ENCODE measurements at places on chromosomes 13 and 19. TPM values are rescaled to one million over a fixed set of nuclear protein-coding genes. Genes with fewer than 3 reads are reported as not detected.

Gene ZNF607
- total RNA-seq: 6.4 TPM

Gene KANK2
- total RNA-seq: 948 TPM

Gene C19orf73
- 0.70 TPM for total RNA-seq

Gene CEACAM7
- total RNA-seq: not detected

Gene SF3A2
- 15.4 TPM for total RNA-seq

Gene IGFL2
- total RNA-seq: not detected

Gene ARMC6
- total RNA-seq: 43.4 TPM

Gene ZNF773
- 27.1 TPM for total RNA-seq

Gene PLIN4
- total RNA-seq: 0.59 TPM

Gene ZNF221
- 6.3 TPM for total RNA-seq

Gene BRCA2
- total RNA-seq: 1.1 TPM

Gene IGSF23
- 0.08 TPM for total RNA-seq

Gene SH2D3A
- total RNA-seq: not detected

Gene GGN
- under 0.01 TPM for total RNA-seq

Gene LIG1
- total RNA-seq: 17.4 TPM

Gene KLK15
- total RNA-seq: not detected

Gene IGFL4
- total RNA-seq: under 0.01 TPM

Gene KIR3DL2
- not detected for total RNA-seq

Gene CEACAM6
- total RNA-seq: not detected

Gene KLK3
- total RNA-seq: not detected

Gene LPAR6
- 5.1 TPM for total RNA-seq

Gene CNMD
- total RNA-seq: not detected

Gene MFSD12
- 64.7 TPM for total RNA-seq

Gene DZIP1
- total RNA-seq: 27.1 TPM

Gene PDS5B
- 9.7 TPM for total RNA-seq

Gene ZFP30
- total RNA-seq: 7.1 TPM

Gene CEBPA
- total RNA-seq: 0.12 TPM

Gene MCF2L
- total RNA-seq: 2.6 TPM

Gene KL
- 0.12 TPM for total RNA-seq

Gene ZC3H13
- total RNA-seq: 10.2 TPM

All from smooth muscle cell of the coronary artery (primary cell).